ENCODE measurements at places on chromosomes 2 and 18.

DNA sequence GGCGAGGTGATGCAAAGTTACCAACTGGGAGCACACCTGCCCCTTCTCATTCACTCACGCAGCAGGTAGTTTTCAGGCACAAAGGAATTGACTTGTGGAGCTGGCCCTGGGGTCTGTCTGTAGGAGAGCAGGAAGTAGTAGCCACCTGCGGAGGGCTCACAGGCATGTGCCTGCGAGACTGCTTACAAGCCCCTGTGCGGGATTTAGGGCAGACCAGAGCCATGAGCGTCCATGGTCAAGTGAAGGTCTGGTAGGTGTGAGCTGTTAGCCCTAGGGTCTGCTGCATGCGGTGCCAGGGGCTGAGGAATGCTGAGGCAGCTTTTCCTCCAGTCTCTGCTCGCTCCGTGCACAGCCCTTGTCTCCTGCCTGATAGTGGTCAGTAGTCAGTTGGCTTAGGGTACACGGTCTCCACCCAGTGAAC, 18.9 kb downstream of the INPP4A start:
- DNase-seq, result no peak

DNA sequence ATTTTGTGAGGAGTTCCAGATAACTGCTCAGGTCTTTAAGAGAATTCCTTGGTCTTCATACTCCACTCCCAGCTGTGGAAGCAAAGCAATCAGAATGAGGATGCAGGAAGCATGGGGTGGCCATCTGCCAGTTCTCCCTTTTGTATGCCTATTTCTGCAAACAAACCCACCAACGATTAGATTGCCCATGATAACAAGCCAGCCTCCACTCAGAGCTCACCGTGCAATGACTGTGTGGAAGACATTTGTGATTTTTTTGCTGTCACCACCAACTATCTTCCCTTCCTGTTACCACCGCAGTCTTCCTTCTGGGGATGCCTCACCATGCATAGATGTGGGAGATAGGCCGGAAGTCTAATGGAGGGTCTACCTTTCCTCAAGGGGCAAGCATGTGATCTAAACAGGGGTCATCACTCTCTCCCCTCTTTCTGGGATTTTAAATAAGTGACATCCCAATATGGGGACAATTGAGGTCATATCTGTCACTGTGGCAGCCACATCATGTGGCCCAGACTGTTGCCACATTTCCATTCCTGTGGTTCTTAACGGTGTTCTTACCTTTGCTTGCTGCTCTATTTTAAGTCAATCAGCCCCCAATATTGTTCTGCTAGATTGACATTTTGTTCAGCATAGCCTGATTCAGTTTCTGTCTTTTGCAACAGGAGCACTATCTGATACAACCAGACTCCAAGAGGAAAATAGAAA, 4.4 kb downstream of the AFF3 start:
- DNase-seq, result no peak

- DNase-seq, result no peak
Observed at GRCh38 chr2:196241175-196241574, 69.8 kb upstream of the STK17B start.

- DNase-seq, result no peak
Observed at GRCh38 chr18:70154591-70155194, 50.8 kb downstream of the RTTN start.

GRCh38 chr2:208407667-208408066, 1.1 kb downstream of the PTH2R start:
- DNase-seq, result no peak

- DNase-seq, result no peak
Observed at GRCh38 chr2:168749297-168749696, 53.1 kb upstream of the NOSTRIN start.

DNA sequence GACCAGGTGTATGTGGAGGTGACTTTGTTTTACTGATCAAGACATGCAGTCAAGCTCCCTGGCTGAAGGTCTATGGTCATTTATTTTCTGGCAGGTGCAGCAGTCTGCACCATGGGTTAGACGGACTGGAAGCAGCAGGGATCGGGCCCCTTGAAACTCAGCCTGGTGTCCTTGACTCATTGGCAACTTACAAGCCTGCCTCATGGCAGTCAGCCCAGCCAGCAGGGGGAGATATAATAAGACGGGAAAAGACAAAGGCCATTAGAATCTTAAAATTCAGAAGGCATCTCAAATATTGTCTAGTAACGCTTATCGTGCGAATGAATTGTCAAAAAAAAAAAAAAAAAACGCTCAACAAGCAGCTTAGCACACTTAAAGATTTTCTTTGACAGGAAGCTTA, 308.2 kb downstream of the EN1 start:
- DNase-seq, result no peak

DNA sequence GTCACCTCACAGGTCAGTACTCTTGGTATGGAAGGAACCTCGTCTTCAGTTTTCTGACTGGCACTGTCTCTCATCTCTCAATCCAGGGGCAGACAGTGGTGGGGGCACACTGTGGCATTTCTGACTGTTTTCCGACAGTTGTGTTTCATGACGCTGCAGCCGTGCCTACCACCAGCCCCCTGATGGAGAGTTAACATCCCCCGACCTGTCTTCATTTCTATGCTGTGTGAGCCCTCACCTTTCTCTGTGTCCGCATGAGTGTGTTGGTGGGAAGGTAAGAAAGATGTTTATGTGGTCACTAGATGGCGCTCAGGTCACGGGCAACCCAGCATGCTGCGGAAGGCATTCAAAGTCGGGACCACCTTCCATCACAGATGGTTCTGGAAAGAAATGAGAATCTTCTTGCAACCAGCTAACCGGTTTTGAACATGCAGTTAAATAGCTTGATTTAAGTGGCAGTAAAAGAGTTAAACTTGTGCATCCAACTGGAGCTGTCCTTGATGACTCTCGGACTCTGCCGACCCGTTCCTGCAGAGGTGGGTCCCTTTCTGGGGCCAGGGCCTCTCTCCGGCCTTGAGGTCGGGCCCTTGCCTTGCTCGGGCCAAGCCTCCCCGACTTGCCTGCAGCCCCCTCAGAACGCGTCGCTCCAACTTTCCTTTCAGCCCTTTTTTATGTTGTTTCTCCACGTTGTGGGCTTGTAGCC, 92.4 kb downstream of the DYSF start:
- no peak for DNase-seq

- DNase-seq, result no peak
Observed at GRCh38 chr2:203873461-203873860, 5.9 kb downstream of the CTLA4 start.

GRCh38 chr2:63777816-63778215, 63.9 kb upstream of the UGP2 start:
- DNase-seq, result no peak

GRCh38 chr18:79441420-79441819, 45.7 kb downstream of the NFATC1 start:
- no peak for DNase-seq

DNA sequence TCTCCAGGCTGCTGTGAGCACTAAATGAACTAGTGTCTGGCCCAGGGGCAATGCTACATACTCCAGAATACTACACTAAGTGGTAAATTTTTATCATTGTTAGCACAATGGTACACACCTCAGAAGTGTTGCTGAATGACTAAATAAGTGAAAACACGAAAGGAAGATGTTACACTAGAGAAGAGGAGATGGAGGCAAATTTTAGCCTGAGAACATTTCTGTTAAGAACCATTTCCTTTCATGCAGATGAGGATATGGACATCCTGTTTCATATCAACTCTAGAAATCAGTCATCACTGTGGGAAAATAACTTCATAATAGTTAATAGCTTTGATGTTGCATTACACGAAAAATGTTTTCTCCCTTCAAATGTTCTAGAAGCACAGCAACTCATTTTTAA, 117.6 kb upstream of the STK17B start:
- no peak for DNase-seq

- no peak for DNase-seq
Observed at GRCh38 chr18:62258616-62259015, 66.5 kb upstream of the TNFRSF11A start.

DNA sequence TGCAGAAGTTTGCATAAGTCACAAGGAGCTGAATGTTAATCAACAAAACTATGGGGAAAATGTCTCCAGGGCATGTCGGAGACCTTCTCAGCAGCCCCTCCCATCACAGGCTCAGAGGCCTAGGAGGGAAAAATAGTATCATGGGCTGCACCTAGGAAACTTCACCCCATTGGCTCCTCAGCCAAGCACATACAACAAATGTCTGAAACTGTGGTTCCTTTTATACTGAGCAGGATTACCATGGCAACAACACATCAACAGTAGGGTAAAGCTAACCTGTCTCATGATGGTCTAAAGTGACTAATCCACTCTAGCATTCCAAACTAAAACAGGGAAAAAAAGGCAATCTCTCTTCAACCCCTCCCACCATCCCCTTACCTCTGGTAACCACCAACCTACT, 3.2 kb upstream of the NEMP2 start:
- no peak for DNase-seq

DNA sequence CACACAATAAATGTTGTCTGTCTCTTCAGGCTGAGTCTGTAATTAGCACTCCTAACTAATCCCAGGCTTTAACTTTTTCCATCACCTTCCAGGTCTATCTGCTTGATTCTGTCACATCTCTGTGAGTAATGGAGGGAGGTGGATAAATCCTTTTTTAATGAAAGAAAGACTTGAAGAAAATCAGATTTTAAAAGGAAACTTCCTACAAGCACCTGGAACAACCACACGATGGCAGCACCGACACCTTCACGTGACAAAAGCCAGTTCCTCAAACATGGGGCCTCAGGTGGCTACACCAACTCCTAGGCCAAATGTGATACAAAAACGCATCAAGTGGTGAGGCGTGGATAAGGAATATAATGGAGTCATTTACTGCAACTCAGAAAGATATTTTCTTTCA, 41.8 kb downstream of the TGFBRAP1 start:
- DNase-seq, result no peak

- no peak for DNase-seq
Observed at GRCh38 chr2:21804151-21804550, 680.4 kb downstream of the TDRD15 start.

DNA sequence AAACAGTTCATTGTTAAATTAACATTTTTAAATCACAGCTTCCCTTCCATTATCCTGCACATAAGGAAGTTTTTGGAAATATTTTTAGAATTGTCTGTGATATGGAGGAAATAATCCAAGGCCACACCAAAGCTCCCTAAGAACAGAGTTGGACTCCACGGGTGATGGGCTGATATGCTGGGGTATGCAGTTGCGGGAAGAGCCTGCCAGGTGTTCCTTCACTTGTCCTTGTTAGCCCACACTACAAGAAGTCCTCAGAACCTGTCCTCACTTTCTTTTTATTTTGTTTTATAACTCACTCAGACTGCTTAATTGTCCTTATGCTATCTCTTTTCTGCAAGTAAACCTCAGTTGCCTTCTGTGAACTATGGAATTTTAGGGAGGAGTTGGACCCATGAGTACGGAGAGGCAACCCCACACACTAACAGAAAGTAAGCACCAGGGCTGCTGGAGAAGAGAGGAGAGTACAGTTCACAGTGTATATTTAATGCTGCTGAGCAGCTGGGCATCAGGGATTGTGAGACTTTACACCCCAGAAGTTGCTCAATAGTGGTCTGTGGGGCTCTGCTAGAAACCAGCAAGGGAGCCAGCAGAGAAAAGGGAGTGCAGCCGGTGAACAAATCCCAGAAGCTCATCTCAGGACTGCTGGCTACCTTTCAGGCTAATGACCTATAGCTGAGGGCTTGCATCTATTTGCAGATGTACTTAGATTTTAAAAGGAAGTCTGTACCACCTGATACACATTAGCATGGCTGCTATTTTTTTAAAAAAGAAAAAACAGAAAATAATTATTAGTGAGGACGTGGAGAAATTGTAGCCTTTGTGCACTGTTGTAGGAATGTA, 280.1 kb upstream of the STON1 start:
- DNase-seq, result no peak

GRCh38 chr2:220963076-220963475, 609.0 kb downstream of the EPHA4 start:
- DNase-seq, result no peak

DNA sequence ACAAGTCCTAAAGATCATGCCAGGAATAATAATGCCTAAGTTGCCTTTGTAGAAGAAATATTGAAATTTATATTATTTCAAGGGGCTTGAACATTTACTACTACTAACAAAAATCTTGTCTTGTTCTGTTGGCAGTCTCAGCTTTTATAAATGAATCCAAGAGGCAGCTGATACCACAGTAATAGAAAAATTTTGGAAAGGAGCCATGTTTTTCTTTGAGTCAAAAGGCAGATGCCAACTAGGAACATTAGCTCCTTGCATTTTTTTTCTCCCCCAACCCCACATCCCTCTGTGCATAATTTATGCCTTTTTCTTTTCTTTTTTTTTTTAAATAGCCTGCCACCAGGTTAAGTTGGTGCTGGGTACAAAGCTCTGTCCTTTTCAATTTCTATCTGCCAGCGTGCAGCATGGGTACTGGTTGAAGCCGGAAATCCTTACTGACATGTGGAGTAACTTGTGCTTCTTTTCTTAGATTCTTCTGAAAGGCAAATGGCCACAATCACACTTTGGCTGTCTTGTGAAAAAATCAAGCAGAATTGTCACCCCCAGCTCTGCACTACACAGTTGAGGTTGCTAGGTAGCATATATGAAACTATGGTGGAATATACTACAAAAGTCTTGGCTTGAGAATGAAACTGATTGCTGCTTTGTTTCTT, 98.8 kb downstream of the RHBDD1 start:
- no peak for DNase-seq

GRCh38 chr2:18110222-18110621, 231.8 kb downstream of the KCNS3 start:
- DNase-seq, result no peak

DNA sequence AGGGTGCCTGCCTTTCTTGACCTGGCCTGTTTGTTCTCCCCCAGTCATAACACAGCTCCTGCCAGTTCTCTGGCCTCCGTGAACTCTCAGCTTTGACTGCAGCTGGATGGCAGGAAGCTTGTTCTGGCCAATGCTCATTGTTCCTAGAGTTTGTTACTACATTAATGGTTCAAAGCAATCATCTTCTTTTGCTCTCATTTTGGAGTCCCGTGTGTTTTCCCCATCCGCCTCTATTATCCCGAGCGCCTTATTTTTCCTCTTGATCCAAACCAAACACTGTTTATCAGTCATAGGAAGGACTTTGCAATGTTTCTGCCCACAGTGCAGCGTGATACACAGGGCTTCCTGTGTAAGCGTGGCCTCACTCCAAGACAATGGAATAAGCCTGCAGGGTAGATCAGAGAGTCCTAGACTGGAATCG, 184.3 kb upstream of the APCDD1 start:
- no peak for DNase-seq

- DNase-seq, result no peak
Observed at GRCh38 chr2:19036091-19036490, 322.3 kb downstream of the OSR1 start.

GRCh38 chr2:14288016-14288415, 344.5 kb upstream of the LRATD1 start:
- DNase-seq, result no peak

DNA sequence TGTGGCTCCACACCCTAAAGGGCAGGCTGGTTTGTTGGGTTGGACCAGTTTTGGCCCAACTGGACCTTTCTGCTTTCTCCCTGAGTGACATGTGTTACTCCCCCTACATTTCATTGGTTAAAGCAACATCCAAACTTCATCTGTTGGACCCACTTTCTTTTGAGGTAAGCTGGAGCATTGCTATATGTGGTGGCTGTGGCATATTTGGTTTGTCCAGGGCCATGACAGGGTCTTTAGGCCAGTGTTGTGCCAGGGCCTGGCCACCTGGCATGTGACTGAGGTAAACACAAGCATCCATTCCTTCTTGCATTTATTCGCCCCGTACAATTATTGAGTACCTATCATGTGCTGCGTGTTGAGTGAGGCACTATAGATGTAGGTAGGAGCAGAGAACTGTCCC, 36.8 kb upstream of the MARCO start:
- no peak for DNase-seq
